Psoas muscle (tissue), 8 donors: ENCODE measurements at places on chromosomes 5 and 9. TPM values are rescaled to one million over a fixed set of nuclear protein-coding genes. Genes with fewer than 3 reads are reported as not detected.

Gene PLEKHG4B
- not detected for total RNA-seq

Gene MORN5
- total RNA-seq, result not detected

Gene CTXN3
- total RNA-seq, result not detected

Gene DNAJC21
- total RNA-seq, result 58.4 TPM

Gene ELOVL7
- total RNA-seq, result 0.25 TPM

Gene ZBTB26
- total RNA-seq, result 4.8 TPM

Gene FOXD4L5
- total RNA-seq, result not detected

Gene CDC25C
- not detected for total RNA-seq

Gene SLC34A3
- total RNA-seq, result not detected

Gene MSX2
- 3.6 TPM for total RNA-seq

- H3K27me3 ChIP-seq, result no peaks in the 10 kb centered on the region
- no peaks in the 10 kb centered on the region for H3K4me1 ChIP-seq
- H3K36me3 ChIP-seq, result no peaks in the 10 kb centered on the region
- no peak for DNase-seq
Measured at GRCh38 chr5:82885627-82886389, 191.4 kb downstream of the TMEM167A start.

DNA sequence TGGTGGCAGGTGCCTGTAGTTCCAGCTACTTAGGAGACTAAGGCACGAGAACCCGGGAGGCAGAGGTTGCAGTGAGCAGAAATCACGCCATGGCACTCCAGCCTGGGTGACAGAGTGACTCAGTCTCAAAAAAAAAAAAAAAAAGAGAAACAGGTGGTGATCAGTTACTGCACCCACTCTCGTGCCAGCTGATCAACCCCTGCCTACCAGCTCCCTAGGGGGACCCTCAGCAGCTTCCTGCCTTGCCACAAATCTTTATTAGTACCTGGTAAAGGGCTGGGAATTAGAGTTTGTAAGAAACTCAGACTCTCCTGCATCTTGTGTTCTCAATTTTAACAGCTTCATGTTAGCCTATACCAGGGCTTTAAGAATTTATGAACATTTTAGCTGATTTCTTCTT lies 914.9 kb downstream of the EFNA5 start:
- DNase-seq, result peak; percentile 30
- no peaks in the 10 kb centered on the region for H3K36me3 ChIP-seq
- H3K27me3 ChIP-seq, result no peaks in the 10 kb centered on the region
- no peak overlapping the region for H3K27ac ChIP-seq
- H3K4me3 ChIP-seq, result no peak overlapping the region

DNA sequence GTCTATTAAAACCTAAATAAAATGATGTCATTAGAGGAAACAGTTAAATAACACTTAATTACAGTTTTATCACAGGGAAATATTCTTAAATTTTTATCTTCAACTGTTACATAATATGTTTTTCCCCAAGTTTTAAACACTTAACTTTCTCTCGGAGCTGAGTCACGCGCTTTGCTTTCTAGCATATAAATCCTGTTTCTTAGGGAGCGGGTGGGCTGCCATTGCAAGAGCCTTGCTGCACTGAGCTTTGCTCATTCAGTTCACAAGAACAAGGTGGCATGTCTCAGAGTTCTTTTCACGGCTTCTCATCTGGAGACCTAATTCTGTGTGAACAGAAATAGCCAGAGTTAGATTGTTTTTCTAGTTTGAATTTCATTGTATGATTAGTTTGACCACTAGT lies 166.1 kb downstream of the ZSWIM6 start:
- no peak overlapping the region for H3K4me3 ChIP-seq
- H3K36me3 ChIP-seq, result no peaks in the 10 kb centered on the region
- H3K27ac ChIP-seq, result no peak overlapping the region
- peaks cover 5% of the 10 kb centered on the region for H3K4me1 ChIP-seq

DNA sequence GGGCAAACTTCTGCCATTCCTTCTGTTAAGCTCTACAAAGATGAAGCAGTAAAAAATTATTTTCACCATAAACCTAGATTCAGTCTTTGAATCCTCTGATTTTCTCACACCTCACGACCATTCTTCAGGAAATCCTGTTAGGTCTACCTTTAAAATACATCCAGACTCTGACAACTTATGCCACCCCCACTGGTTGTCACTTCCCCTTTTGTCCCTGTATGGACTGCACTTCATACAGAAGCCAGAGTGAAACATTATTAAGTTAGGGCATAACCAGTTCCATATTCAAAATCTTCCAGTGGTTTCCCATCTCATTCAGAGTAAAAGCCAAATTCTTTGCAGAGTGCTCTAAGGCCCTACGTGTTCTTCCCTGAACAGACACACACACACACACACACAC lies 499.8 kb downstream of the RASEF start:
- no peak for DNase-seq
- no peak overlapping the region for H3K27ac ChIP-seq
- no peaks in the 10 kb centered on the region for H3K27me3 ChIP-seq
- no peak overlapping the region for H3K4me3 ChIP-seq

- no peaks in the 10 kb centered on the region for H3K27me3 ChIP-seq
- H3K36me3 ChIP-seq, result no peaks in the 10 kb centered on the region
- H3K4me1 ChIP-seq, result peaks cover 13% of the 10 kb centered on the region
- H3K27ac ChIP-seq, result no peak overlapping the region
- no peak for DNase-seq
- H3K4me3 ChIP-seq, result no peak overlapping the region
Measured at GRCh38 chr9:124735121-124735520, 36.0 kb downstream of the NR6A1 start.

DNA sequence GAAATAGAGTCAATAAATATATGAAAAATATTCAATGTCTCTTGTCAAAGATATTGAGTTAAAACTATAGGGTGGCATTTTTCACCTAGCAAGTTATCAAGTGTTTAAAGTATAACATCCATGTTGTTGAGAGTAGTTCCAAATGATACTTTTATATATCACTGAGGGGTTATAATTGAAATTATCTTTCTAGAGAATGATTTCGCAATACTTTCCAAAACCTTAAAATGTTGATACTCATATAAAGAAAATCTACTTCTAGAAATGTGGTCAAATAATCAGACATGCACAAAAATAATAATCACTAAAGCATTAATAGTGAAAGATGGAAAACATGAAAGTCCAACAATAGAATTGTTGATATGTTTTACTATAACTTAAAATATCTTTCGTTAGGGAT lies 50.1 kb downstream of the OXCT1 start:
- no peaks in the 10 kb centered on the region for H3K27me3 ChIP-seq
- no peaks in the 10 kb centered on the region for H3K4me1 ChIP-seq
- H3K36me3 ChIP-seq, result no peaks in the 10 kb centered on the region
- H3K4me3 ChIP-seq, result no peak overlapping the region

- H3K4me1 ChIP-seq, result no peaks in the 10 kb centered on the region
- no peak overlapping the region for H3K4me3 ChIP-seq
- no peaks in the 10 kb centered on the region for H3K27me3 ChIP-seq
- no peaks in the 10 kb centered on the region for H3K36me3 ChIP-seq
Measured at GRCh38 chr9:117696154-117696553, 8.0 kb upstream of the TLR4 start.

DNA sequence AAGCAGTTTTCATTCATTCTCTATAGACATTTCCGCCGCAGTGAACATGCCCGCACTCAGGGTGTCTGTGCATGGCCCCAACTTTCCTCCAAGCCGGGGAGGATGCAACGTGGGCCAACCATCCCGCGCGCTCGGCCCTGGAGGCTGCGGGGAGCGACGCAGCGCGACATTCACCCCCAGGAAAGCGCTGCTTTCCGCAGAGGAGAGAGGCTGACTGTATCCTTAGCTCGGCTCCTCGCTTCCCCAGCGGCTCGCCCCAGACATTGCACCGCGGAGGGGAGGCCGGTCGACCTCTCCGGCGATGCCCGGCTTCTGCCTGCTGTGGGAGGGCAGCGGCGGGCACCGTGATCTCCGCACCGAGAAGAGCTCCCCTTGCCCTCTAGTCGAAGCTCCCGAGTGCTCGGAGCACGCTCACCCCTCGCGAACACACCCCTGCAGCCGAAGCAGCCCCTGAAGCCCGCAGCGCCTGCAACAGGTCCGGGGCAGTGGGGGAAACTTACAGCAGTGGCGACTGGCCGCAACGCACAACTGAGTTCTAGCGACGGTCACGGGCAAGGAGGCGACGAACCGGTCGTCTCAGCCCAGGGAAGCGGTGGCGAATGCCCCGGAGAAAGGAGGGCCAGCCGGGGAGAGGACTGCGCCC lies 600 bp downstream of the ENC1 start:
- peaks cover 18% of the 10 kb centered on the region for H3K4me1 ChIP-seq
- H3K27me3 ChIP-seq, result no peaks in the 10 kb centered on the region
- DNase-seq, result peak; percentile 62
- no peaks in the 10 kb centered on the region for H3K36me3 ChIP-seq
- H3K27ac ChIP-seq, result peak overlapping the region; percentile 82

GRCh38 chr5:73412597-73412988 lies 36.0 kb downstream of the FOXD1 start:
- H3K27me3 ChIP-seq, result peaks cover 6% of the 10 kb centered on the region
- H3K36me3 ChIP-seq, result no peaks in the 10 kb centered on the region
- H3K27ac ChIP-seq, result no peak overlapping the region

DNA sequence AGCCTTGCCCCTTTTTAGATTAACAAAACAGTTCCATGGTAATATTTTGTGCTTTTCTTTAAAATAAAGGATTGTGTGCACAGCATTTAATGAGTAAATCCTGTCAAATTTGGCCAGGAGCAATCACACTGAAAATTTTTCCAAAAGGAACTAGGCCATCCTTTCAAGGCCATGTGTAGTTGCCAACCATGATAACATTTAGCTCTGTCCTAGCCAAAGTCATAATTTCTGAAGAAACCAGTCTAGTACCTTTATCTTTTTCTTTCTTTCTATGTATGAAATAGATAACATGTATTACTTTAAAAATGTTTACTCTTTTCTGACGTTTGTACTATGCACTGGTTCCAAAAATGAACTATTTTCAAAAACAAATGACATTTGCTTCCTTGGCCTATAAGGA lies 143.7 kb downstream of the PBX3 start:
- H3K36me3 ChIP-seq, result no peaks in the 10 kb centered on the region
- H3K4me3 ChIP-seq, result no peak overlapping the region
- no peak overlapping the region for H3K27ac ChIP-seq
- H3K4me1 ChIP-seq, result no peaks in the 10 kb centered on the region
- no peaks in the 10 kb centered on the region for H3K27me3 ChIP-seq
- DNase-seq, result no peak

DNA sequence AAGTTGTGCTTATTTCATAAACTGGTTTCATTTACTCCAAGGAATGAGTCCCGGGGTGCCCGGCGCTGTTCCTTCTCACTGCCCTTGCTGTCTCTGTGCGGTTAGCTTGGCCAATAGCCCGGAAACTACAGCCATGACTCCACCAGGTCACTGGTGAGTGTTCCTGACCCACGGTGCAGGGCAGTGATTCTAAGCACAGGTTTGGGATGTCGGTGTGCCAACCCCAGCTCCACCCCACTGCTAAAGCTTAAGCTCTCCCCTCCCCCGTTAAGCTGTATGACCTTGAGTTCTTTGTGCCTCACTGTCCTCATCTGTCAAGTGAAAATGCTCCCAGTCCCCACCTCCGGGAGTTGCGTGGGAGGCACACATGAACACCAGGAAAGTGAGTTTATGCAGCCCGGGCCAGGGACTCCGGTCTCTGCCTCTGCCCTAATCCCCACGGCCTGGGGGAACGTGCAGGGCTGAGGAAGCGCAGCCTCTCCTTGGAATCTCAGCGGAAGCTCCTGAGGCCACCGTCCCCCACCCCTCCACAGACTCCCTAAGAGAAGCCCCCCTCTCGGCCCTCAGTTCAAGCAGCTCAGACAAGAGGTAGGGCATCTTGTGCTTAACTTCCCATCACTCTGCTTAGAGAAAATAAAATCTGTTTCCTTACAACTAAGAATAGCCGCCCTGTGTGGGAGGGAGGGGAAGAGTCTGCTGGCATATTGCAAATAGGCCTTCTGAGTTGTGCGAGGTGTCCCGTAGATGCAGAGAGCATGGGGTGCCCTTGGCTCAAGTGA lies 92.0 kb upstream of the RAI14 start:
- no peaks in the 10 kb centered on the region for H3K4me1 ChIP-seq
- no peak overlapping the region for H3K27ac ChIP-seq
- no peak overlapping the region for H3K4me3 ChIP-seq
- no peaks in the 10 kb centered on the region for H3K27me3 ChIP-seq

DNA sequence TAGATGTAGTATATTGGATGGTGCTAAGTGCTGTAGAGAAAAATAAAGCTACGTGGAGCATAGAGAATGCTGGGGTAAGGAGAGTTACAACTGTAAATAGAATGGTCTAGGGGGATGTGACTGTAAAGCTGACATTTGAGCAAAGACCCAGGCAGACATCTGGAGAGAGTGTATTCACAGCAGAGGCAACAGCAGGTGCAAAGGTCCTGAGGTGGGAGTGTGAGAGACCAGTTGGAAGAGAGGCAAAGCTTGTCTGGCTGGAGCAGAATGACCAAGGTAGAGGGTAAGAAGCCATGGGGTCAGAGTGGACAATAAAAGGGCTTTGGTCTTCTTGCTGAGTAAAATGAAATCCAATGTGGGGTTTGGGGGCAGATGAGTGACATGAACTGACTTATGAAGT lies 92.9 kb upstream of the IQGAP2 start:
- no peak for DNase-seq
- no peak overlapping the region for H3K27ac ChIP-seq
- no peaks in the 10 kb centered on the region for H3K27me3 ChIP-seq
- H3K36me3 ChIP-seq, result no peaks in the 10 kb centered on the region
- H3K4me1 ChIP-seq, result no peaks in the 10 kb centered on the region

GRCh38 chr5:176394881-176395675 lies 6.5 kb downstream of the HIGD2A start:
- no peak overlapping the region for H3K27ac ChIP-seq
- DNase-seq, result no peak
- H3K4me1 ChIP-seq, result peaks cover 2% of the 10 kb centered on the region

GRCh38 chr5:91074615-91075014 lies 308.5 kb downstream of the ARRDC3 start:
- H3K36me3 ChIP-seq, result no peaks in the 10 kb centered on the region
- H3K4me1 ChIP-seq, result peaks cover 11% of the 10 kb centered on the region
- no peaks in the 10 kb centered on the region for H3K27me3 ChIP-seq
- H3K27ac ChIP-seq, result no peak overlapping the region
- no peak for DNase-seq
- H3K4me3 ChIP-seq, result no peak overlapping the region

GRCh38 chr5:870956-871355 lies 20.2 kb upstream of the ZDHHC11 start:
- H3K4me1 ChIP-seq, result no peaks in the 10 kb centered on the region
- H3K27me3 ChIP-seq, result no peaks in the 10 kb centered on the region
- H3K4me3 ChIP-seq, result no peak overlapping the region
- no peak overlapping the region for H3K27ac ChIP-seq
- DNase-seq, result peak; percentile 52

- DNase-seq, result no peak
- no peak overlapping the region for H3K4me3 ChIP-seq
- no peak overlapping the region for H3K27ac ChIP-seq
- H3K4me1 ChIP-seq, result no peaks in the 10 kb centered on the region
- H3K36me3 ChIP-seq, result no peaks in the 10 kb centered on the region
- no peaks in the 10 kb centered on the region for H3K27me3 ChIP-seq
Measured at GRCh38 chr5:168784454-168784853, 205.3 kb upstream of the PANK3 start.

- no peaks in the 10 kb centered on the region for H3K36me3 ChIP-seq
- no peaks in the 10 kb centered on the region for H3K27me3 ChIP-seq
- no peak overlapping the region for H3K27ac ChIP-seq
- no peak for DNase-seq
- no peaks in the 10 kb centered on the region for H3K4me1 ChIP-seq
Measured at GRCh38 chr5:131367219-131367860, 103.5 kb downstream of the CDC42SE2 start.

- H3K4me1 ChIP-seq, result no peaks in the 10 kb centered on the region
- H3K27ac ChIP-seq, result no peak overlapping the region
- H3K27me3 ChIP-seq, result no peaks in the 10 kb centered on the region
- no peak overlapping the region for H3K4me3 ChIP-seq
Measured at GRCh38 chr5:112381521-112381920, 37.6 kb downstream of the EPB41L4A start.
